ENCODE measurements at places on chromosomes 3 and 15. TPM values are rescaled to one million over a fixed set of nuclear protein-coding genes. Genes with fewer than 3 reads are reported as not detected.

The PRSS50 gene
- not detected for total RNA-seq

- H3K4me1 ChIP-seq, result no peaks in the 10 kb centered on the region
- no peak for DNase-seq
- H3K27me3 ChIP-seq, result no peaks in the 10 kb centered on the region
- peaks cover 32% of the 10 kb centered on the region for H3K36me3 ChIP-seq
- H3K27ac ChIP-seq, result no peak overlapping the region
- no peak overlapping the region for H3K4me3 ChIP-seq
Measured at GRCh38 chr3:123147754-123148535, 53.8 kb upstream of the SEC22A start.

- H3K4me1 ChIP-seq, result peaks cover 2% of the 10 kb centered on the region
- H3K27me3 ChIP-seq, result peaks cover 13% of the 10 kb centered on the region
- DNase-seq, result no peak
- H3K4me3 ChIP-seq, result no peak overlapping the region
- H3K27ac ChIP-seq, result no peak overlapping the region
Measured at GRCh38 chr3:10470120-10471053, 35.0 kb downstream of the ATP2B2 start.

GRCh38 chr15:62722237-62722636, 320.3 kb upstream of the TPM1 start:
- no peak for DNase-seq
- no peak overlapping the region for H3K4me3 ChIP-seq
- no peak overlapping the region for H3K27ac ChIP-seq
- no peaks in the 10 kb centered on the region for H3K4me1 ChIP-seq
- no peaks in the 10 kb centered on the region for H3K36me3 ChIP-seq
- no peaks in the 10 kb centered on the region for H3K27me3 ChIP-seq

The MCTP2 gene
- total RNA-seq, result 12.2 TPM

The ARRDC4 gene
- 1.5 TPM for total RNA-seq

DNA sequence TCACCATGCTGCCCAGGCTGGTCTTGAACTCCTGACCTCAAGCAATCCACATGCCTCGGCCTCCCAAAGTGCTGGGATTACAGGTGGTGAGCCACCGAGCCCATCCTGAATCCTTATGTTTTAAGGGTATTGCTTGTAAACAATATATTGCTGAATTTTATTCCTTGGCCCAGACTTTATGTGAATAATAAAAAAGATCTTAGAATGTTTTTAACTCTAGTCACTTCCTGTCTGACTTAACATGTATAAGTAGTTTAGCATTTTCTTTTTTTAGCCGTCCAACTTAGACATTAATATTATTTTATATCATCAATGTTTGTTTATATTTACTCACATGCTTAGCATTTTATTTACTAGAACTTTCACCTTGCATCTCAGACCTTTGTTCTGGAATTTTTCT, 9.2 kb upstream of the EIF2B5 start:
- no peaks in the 10 kb centered on the region for H3K4me1 ChIP-seq
- no peaks in the 10 kb centered on the region for H3K36me3 ChIP-seq
- H3K27me3 ChIP-seq, result peaks cover 4% of the 10 kb centered on the region
- no peak overlapping the region for H3K27ac ChIP-seq

The FES gene
- total RNA-seq, result 2.8 TPM

GRCh38 chr3:14286887-14287500, 108.4 kb downstream of the LSM3 start:
- DNase-seq, result no peak
- peaks cover 2% of the 10 kb centered on the region for H3K4me1 ChIP-seq
- no peak overlapping the region for H3K4me3 ChIP-seq
- H3K27ac ChIP-seq, result no peak overlapping the region
- no peaks in the 10 kb centered on the region for H3K27me3 ChIP-seq

- H3K4me1 ChIP-seq, result no peaks in the 10 kb centered on the region
- no peak for DNase-seq
- no peak overlapping the region for H3K27ac ChIP-seq
- H3K27me3 ChIP-seq, result peaks cover 13% of the 10 kb centered on the region
Measured at GRCh38 chr3:169848741-169849140, 21.0 kb downstream of the LRRC31 start.

Data from naive thymus-derived CD8-positive, alpha-beta T cell (primary cell).